ENCODE measurements at places on chromosomes 11 and 22.

- DNase-seq: no peak
These were observed 60.4 kb downstream of the BMAL1 start for GRCh38 chr11:13338019-13338426.

DNA sequence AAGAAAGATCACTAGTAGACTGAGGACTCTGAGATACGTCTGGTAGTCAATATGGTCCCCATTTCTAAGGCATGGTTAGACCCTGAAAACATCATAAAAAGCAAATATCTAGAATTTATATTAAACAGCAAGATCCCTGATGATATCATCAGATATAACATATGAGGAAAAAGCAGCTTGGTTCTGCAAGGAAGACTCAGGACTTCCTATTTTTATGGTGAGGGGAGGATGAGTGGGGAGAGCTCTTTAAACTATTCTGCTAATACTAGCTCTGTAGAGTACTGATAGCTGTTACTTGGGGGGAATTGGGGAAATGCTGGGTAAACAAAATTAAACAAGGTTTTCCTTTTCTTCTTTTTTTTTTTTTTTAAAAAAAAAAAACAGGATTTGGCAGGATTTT is 235.8 kb downstream of the SWAP70 start:
- DNase-seq: no peak

DNA sequence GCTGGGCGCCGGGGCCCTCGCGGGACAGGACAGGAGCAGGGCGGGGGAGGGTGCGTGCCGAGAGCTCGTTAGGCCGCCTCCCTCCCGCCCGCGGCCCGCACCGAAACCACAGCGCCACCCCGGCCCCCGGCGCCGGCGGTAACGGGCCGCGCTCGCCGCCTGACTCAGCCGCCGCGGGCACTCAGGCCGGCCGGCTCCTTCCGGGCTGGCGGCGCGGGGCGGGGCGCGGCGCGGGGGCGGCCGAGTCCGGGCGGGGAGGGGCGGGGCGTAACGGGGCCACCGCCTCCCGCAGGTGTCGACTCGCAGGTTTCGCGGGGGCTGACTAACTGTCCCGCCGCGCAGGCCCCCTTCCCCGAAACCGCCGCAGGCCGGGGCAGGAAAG is at the start of gene AP5B1:
TSS of gene AP5B1 (minus strand) at position 207 of the 382 bp plus-strand sequence. CDS start 385 bp downstream, outside the sequence.
- no peak for DNase-seq

DNA sequence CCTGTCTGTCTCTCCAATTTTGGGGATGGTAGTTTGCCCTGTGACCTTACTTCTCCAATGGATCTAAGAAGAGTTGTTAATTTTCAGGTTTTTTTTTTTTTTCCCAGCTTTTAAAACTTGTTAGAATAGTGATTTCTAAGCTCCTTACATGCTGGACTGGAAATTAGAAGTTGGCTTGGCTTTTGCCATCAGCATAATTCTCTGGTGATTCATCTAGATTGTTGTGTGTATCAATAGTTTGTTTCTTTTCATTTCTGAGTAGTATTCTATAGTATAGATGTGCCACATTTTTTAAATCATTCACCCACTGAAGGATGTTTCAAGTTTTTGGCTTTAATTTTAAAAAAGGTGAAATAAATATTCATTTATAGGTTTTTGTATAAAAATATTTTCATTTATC is 51.4 kb downstream of the ADAMTS15 start:
- no peak for DNase-seq

Measured in HS-5 (cell line).